ENCODE measurements at places on chromosomes 6 and 20.

DNA sequence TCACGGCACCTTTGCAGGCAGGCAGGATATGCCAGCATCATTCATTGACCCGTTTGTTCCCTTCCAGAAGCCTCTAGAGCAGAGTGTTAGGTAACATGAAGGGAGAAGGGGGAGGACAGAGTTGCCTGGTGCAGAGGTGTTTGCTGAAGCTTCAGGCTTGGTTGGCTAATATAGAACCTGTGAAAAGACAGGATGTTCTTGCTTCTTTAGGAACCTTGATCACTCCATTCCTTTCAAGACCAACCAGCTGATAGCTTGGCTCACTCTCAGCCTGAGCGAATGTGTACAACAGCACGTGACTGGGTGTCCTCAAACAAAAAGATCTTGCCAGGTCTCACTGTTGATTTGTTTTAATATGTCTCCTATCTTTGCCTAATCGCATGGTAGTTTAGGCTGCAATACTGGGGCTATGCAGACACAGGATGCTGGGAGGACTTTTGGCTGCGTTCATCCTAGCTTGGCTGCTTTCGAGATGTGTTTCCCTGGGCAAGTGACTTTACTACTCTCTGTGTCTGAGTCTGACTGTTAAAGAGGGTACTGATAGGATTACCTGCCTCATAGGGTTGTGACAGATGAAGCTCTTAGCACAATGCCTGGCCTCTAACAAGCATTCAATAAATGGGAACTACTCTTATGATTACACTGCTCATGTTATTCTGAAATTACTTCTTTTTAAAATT, 16.0 kb downstream of the SHLD1 start:
- H3K4me1 ChIP-seq = no peaks in the 10 kb centered on the region
- no peak for DNase-seq
- H3K4me3 ChIP-seq = no peak overlapping the region
- no peaks in the 10 kb centered on the region for H3K27me3 ChIP-seq
- no peak overlapping the region for H3K27ac ChIP-seq
- H3K36me3 ChIP-seq = no peaks in the 10 kb centered on the region

DNA sequence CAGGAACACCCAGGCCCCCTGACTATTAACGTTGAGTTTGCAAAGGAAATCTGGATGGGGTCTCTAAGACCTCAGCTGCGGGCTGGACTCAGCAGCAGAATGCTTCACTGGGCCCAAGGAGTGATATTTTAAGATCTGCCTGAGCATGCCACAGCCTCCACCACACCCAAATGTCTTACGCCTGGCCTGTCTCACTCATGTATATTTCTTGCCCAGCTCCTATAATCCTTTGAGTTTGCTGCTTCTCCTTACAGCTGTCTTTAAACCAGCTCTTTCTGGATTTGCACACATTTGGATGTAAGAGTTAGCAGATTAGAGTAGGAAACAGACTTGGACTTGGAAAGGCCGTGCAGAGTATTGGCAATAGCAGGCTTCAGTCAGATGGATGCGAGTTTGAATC, 16.4 kb downstream of the CASS4 start:
- H3K4me1 ChIP-seq = peaks cover 11% of the 10 kb centered on the region
- DNase-seq = no peak
- no peaks in the 10 kb centered on the region for H3K36me3 ChIP-seq
- H3K27me3 ChIP-seq = no peaks in the 10 kb centered on the region
- no peak overlapping the region for H3K4me3 ChIP-seq

DNA sequence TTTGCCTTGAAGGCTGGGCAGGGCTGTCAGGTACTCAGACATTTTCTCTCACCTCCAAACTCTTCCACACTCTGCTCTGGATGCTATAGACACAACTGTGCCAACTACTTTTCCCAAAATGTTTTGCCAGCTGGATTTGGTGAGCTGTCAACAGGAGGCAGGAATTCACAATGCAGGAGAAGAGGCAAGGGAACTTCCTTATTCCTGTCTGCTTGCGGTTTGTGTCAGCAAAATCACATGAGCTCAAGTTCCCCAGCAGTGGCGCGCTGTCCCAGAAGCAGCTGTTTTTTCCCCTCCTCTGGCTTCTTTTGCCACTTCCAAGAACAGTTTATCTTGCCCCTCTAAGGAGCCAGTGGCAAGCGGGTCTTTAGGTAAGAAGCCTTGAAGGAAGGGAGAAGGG, 608.2 kb downstream of the PRKN start:
- DNase-seq = no peak
- no peak overlapping the region for H3K27ac ChIP-seq
- no peaks in the 10 kb centered on the region for H3K36me3 ChIP-seq

GRCh38 chr6:140064366-140064765, 689.9 kb upstream of the CITED2 start:
- no peak overlapping the region for H3K27ac ChIP-seq
- H3K36me3 ChIP-seq = no peaks in the 10 kb centered on the region
- no peak overlapping the region for H3K4me3 ChIP-seq
- no peaks in the 10 kb centered on the region for H3K27me3 ChIP-seq
- no peak for DNase-seq

DNA sequence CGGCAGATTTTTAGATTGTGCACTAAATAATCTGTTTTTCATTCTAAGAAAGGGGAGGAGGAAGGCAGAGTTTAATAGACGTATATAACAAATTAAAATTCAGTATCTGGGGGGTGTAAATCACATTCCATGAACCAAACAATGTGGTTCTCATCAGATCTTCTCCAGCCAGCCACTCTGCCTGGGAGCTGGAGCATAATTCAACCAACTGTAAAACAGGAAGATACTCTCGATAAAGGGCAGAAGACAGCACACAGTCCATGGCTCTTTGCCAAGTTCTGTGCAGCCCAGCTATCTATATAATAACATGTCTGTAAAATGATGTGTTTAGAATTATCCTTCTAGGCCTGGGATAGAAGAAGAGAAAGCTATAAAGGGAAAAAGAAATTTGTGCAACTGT, 289.9 kb upstream of the ZFP64 start:
- H3K27ac ChIP-seq = no peak overlapping the region
- no peaks in the 10 kb centered on the region for H3K4me1 ChIP-seq
- H3K27me3 ChIP-seq = no peaks in the 10 kb centered on the region
- no peaks in the 10 kb centered on the region for H3K36me3 ChIP-seq

DNA sequence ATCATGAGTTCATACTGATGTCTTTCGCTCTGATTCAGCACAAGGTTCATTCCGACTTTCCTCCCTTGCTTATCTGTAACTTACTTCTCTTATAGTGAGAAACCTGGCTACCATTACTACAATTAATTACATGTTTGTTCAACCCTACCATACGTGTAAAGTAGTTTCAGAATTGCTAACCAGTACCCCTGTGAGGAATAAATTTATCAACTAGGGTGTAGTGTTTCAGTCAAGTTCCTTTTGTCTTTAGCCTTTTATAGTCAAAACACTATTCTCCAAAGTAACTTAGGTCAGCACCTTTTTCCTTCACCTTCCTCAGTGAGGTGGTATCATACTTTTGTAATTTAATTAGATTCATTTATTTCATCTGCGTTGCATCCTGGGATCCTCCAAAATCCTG, 64.9 kb downstream of the MAP3K4 start:
- no peaks in the 10 kb centered on the region for H3K27me3 ChIP-seq
- no peak overlapping the region for H3K27ac ChIP-seq
- no peak overlapping the region for H3K4me3 ChIP-seq
- H3K36me3 ChIP-seq = no peaks in the 10 kb centered on the region

GRCh38 chr20:34495307-34495706, 20.9 kb upstream of the DYNLRB1 start:
- H3K27ac ChIP-seq = no peak overlapping the region
- DNase-seq = no peak
- no peak overlapping the region for H3K4me3 ChIP-seq
- H3K4me1 ChIP-seq = no peaks in the 10 kb centered on the region

GRCh38 chr20:57573242-57573641, 12.3 kb downstream of the PCK1 start:
- H3K27ac ChIP-seq = no peak overlapping the region
- peaks cover 48% of the 10 kb centered on the region for H3K27me3 ChIP-seq
- no peak overlapping the region for H3K4me3 ChIP-seq
- DNase-seq = no peak
- no peaks in the 10 kb centered on the region for H3K4me1 ChIP-seq

DNA sequence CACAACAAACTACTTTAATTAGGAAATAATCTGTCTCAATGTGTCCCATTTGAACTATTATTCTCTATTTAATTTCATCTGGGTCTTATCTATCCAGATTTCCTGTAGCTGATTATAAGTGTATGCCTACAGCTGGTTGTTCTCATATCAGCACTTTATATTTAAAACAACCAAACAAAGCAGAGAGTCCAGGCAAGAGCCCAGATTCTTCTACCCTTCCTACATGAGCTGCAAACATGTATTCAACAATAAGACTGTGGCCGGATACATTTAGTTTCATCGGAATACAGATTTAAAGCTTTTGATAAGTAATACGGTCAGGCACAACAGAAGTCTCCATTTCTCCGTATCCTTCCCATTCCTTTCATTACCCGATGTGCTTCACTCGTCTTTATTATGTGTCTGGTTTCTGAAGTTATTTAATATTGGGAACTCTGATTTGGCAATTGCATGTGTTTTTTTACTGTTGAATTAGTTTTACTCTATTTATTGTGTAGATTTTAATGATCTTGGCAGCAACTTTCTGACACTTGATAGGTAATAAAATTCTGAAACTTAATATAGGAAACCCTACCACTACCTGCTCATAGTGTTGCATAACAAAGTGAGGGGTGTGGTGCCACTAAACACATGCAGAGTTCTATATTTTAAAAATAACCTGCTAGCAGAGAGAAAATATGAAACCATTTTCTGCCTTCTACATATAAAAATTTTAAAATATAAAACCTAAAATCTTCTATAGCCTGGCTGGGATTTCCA, 653.5 kb upstream of the PTCHD4 start:
- no peaks in the 10 kb centered on the region for H3K27me3 ChIP-seq
- H3K4me1 ChIP-seq = peaks cover 5% of the 10 kb centered on the region
- H3K4me3 ChIP-seq = no peak overlapping the region
- H3K36me3 ChIP-seq = no peaks in the 10 kb centered on the region
- DNase-seq = no peak

- H3K4me1 ChIP-seq = peaks cover 10% of the 10 kb centered on the region
- no peaks in the 10 kb centered on the region for H3K27me3 ChIP-seq
- no peak overlapping the region for H3K4me3 ChIP-seq
- no peak for DNase-seq
- no peaks in the 10 kb centered on the region for H3K36me3 ChIP-seq
Measured at GRCh38 chr6:37988696-37989095, 169.2 kb downstream of the ZFAND3 start.

DNA sequence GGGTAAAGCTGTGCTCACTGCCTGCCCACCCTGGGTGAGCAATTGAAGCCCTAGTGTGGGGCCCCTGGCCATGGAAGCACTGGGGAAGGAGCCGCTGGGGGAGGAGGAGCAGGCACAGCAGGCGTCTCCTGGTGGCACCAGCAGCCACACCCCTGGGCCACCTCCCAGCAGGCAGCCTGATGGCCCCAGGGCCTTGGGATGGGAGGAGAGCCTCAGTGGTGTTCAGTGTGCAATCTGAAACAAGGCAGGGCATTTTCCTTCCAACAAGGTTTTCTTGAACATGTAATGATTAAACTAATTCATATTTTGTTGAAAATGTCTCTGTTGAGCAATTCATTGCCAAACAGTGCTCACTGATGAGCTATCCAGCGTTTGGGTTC, 151.0 kb downstream of the ZDHHC14 start:
- H3K4me3 ChIP-seq = no peak overlapping the region
- no peak for DNase-seq
- H3K27ac ChIP-seq = no peak overlapping the region
- no peaks in the 10 kb centered on the region for H3K36me3 ChIP-seq
- peaks cover 16% of the 10 kb centered on the region for H3K4me1 ChIP-seq

GRCh38 chr20:51799401-51799860, 2.9 kb downstream of the SALL4 start:
- no peaks in the 10 kb centered on the region for H3K27me3 ChIP-seq
- no peaks in the 10 kb centered on the region for H3K36me3 ChIP-seq
- no peak overlapping the region for H3K27ac ChIP-seq
- no peaks in the 10 kb centered on the region for H3K4me1 ChIP-seq

GRCh38 chr6:20182926-20183521, 29.2 kb downstream of the MBOAT1 start:
- peaks cover 12% of the 10 kb centered on the region for H3K4me1 ChIP-seq
- H3K4me3 ChIP-seq = no peak overlapping the region
- no peak overlapping the region for H3K27ac ChIP-seq
- no peak for DNase-seq
- no peaks in the 10 kb centered on the region for H3K36me3 ChIP-seq

- H3K4me1 ChIP-seq = no peaks in the 10 kb centered on the region
- DNase-seq = no peak
- H3K27ac ChIP-seq = no peak overlapping the region
- no peak overlapping the region for H3K4me3 ChIP-seq
- no peaks in the 10 kb centered on the region for H3K36me3 ChIP-seq
Measured at GRCh38 chr6:70933853-70934252, 23.0 kb downstream of the B3GAT2 start.

DNA sequence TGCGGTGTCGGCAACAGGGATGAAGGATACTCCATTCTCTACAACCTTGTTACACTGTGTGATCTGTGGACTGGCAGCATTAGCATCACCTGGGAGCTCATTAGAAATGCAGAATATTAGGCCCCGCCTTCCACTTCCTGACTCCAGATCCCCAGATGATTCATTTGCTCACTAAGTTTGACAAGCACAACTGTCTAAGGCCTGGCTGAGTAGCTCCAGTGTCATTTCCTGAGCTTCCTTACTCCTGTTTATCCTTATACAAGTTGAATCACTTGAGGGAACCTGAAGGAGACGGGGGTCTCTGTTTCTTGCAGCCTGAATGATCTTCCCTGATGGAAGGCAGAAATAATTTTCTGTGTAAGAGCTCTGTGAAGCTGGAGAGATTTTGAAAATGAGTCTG, 32.7 kb upstream of the PROKR2 start:
- H3K4me1 ChIP-seq = peaks cover 16% of the 10 kb centered on the region
- H3K36me3 ChIP-seq = no peaks in the 10 kb centered on the region
- no peaks in the 10 kb centered on the region for H3K27me3 ChIP-seq
- no peak for DNase-seq
- H3K4me3 ChIP-seq = no peak overlapping the region
- no peak overlapping the region for H3K27ac ChIP-seq

GRCh38 chr6:7920425-7920824, 9.8 kb upstream of the TXNDC5 start:
- DNase-seq = no peak
- peaks cover 8% of the 10 kb centered on the region for H3K27me3 ChIP-seq
- H3K36me3 ChIP-seq = no peaks in the 10 kb centered on the region
- H3K4me1 ChIP-seq = peaks cover 20% of the 10 kb centered on the region
- no peak overlapping the region for H3K27ac ChIP-seq

- no peak overlapping the region for H3K27ac ChIP-seq
- H3K36me3 ChIP-seq = no peaks in the 10 kb centered on the region
- DNase-seq = no peak
- H3K27me3 ChIP-seq = no peaks in the 10 kb centered on the region
- no peaks in the 10 kb centered on the region for H3K4me1 ChIP-seq
Measured at GRCh38 chr20:8744228-8744844, 324.6 kb upstream of the PLCB4 start.

Measured in HCT116 (cell line).